ENCODE measurements at places on chromosomes 7 and 10.

GRCh38 chr7:155346285-155346684, 48.6 kb downstream of the INSIG1 start:
- no peak for DNase-seq

DNA sequence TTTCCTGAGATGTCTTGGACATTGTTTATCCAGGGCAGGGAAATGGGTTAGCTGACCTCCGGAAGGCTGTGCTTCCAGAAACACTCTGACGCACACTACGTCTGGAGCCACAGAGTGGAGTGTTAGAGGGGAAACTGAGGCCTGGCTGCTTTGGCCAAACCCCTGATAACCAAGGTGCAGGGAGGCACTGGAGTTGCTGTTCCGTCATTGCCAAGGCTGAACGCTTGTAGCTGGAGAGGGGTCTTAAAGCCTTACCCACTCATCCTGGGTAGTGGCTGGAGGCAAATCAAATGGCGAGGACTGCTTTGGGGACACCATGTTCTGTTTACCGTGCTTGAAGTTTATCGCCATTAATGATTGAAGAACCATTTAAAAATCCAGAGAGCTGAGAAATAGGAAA, 604.1 kb upstream of the FOXK1 start:
- no peak for DNase-seq

DNA sequence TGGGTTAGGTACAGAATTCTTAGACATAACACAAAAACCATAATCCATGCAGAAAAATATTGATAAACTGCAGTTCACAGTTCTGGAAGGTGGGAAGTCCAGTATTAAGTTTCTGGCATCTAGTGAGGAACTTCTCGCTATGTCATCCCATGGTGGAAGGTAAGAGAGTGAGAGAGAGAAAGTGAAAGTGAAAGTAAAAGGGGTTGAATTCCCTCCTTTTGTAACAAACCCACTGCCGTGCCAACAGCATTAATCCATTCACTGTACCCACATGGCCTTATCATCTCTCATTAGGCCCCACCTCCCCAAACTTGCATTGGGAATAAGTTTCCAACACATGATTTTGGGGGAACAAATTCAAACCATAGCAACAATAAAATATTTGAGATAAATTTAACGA, 17.1 kb downstream of the ZNF485 start:
- no peak for DNase-seq

DNA sequence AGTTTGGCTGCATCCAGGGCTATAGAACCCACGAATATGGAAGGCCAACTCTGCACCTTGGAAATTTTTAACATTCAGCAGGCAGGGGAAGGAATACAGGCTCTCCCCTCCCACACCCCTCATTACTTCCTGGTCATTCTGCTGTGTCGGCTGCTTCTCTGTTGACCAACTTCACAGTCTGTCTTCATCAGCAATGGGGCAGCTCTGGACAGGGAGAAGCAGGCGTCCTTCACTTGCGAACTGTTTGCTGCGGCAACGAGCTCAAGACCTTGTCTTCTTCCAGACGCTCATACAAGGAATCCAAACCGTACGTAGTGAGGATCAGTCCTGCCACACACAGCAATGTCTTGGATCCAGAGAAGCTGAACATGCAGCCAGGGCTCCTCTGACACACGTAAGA, 192.2 kb downstream of the DIP2C start:
- no peak for DNase-seq

All from pancreas (tissue), 10 donors.